H9 (cell line): ENCODE measurements at places on chromosomes 4 and X. TPM values are rescaled to one million over a fixed set of nuclear protein-coding genes. Genes with fewer than 3 reads are reported as not detected.

DNA sequence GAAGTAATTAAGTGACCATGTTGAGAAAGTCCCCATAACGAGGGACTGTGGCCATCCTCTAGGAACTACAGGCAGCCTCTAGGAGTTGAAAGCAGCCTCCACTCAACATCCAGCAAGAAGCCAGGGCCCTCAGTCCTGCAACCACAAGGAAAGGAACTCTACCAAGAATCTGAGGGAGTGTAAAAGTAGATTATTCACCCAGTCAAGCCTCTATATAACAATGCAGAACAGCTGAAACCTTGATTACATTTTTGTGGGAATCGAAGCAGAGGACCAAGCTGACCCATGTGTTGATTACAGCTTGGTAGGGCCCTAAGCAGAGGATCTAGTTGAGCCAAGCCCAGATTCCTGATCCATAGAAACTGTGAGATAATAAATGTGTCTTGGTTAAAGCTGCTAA lies 17.1 kb downstream of the RPS6KA6 start:
- DNase-seq, result no peak
- no peaks in the 10 kb centered on the region for H3K4me1 ChIP-seq
- no peak overlapping the region for H3K4me3 ChIP-seq

- no peak overlapping the region for H3K4me3 ChIP-seq
- H3K36me3 ChIP-seq, result peaks cover 30% of the 10 kb centered on the region
- H3K27me3 ChIP-seq, result no peaks in the 10 kb centered on the region
- DNase-seq, result no peak
- H3K27ac ChIP-seq, result no peak overlapping the region
These were observed 79.1 kb downstream of the ELOVL6 start for GRCh38 chr4:110119337-110119736.

DNA sequence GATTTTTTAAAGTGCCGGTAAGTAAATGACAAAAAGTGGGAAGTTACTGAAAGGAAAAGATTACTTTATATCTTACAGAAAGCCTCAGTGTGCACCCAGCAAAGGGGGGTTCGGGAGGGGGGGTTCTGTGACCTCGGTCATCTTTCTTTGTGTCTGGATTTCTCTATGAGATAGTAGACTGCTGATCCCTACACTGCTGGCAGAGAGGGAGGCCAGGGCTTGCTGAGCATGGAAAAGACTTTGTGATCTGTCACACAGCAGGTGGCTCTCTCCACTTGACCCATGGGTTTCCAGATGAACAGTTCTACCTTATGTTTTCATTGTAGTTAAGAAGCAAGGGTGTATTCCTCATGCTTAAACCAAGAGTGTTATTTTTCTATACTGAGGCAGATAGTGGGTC lies 475.6 kb downstream of the PCDH10 start:
- no peaks in the 10 kb centered on the region; the same call in 1 of the 2 replicates for H3K4me1 ChIP-seq
- no peak overlapping the region for H3K27ac ChIP-seq
- DNase-seq, result peak; percentile 41

- no peak overlapping the region for H3K27ac ChIP-seq
- no peaks in the 10 kb centered on the region for H3K4me1 ChIP-seq
- H3K4me3 ChIP-seq, result no peak overlapping the region
- H3K36me3 ChIP-seq, result no peaks in the 10 kb centered on the region
These were observed 3.5 kb downstream of the CXorf58 start for GRCh38 chrX:23911126-23911835.

GLRB gene
- 0.50 and 0.70 TPM in 2 replicates for total RNA-seq
